ENCODE measurements at places on chromosomes 6 and 20. TPM values are rescaled to one million over a fixed set of nuclear protein-coding genes. Genes with fewer than 3 reads are reported as not detected.

GRCh38 chr20:32168184-32168910 is 39.2 kb downstream of the PLAGL2 start:
- H3K4me1 ChIP-seq, result no peaks in the 10 kb centered on the region
- DNase-seq, result peak; percentile 7
- H3K4me3 ChIP-seq, result no peak overlapping the region
- H3K36me3 ChIP-seq, result peaks cover 34% of the 10 kb centered on the region

GRCh38 chr6:156830126-156830525 is 52.9 kb downstream of the ARID1B start:
- no peaks in the 10 kb centered on the region for H3K27me3 ChIP-seq
- no peak for DNase-seq
- peaks cover 57% of the 10 kb centered on the region for H3K4me1 ChIP-seq
- no peak overlapping the region for H3K27ac ChIP-seq

DNA sequence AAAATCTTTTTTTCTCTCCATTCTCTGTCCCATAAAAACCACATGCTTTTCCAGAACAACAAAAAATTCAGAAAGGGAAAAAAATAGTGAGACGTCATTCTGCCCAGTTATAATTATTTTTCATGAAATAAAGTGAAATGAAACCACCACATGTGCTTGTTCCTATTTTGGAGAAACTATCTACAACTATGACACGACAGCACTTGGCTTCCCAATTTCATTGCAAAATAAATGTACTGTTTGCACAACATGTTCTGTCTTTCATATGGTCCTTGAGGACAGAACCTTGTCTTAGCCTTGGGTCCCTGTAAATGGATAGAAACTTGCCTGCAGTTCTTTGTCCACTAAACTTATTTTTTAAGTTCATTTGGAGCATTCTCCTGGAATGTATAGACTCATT is 5.6 kb upstream of the MAN1A1 start:
- H3K27ac ChIP-seq, result peak overlapping the region; percentile 14
- no peak overlapping the region for H3K4me3 ChIP-seq
- H3K36me3 ChIP-seq, result no peaks in the 10 kb centered on the region
- no peak for DNase-seq
- H3K27me3 ChIP-seq, result no peaks in the 10 kb centered on the region

GRCh38 chr20:49516916-49517804 is 34.7 kb upstream of the KCNB1 start:
- H3K36me3 ChIP-seq, result no peaks in the 10 kb centered on the region
- H3K27ac ChIP-seq, result no peak overlapping the region
- no peak overlapping the region for H3K4me3 ChIP-seq
- no peaks in the 10 kb centered on the region for H3K4me1 ChIP-seq

GRCh38 chr6:82588020-82588419 is 224.4 kb downstream of the TPBG start:
- H3K27ac ChIP-seq, result no peak overlapping the region
- DNase-seq, result no peak
- no peaks in the 10 kb centered on the region for H3K27me3 ChIP-seq

Gene VAPB
- 47.8 TPM for total RNA-seq

GRCh38 chr6:111358454-111358853 is 124.6 kb downstream of the REV3L start:
- no peak overlapping the region for H3K27ac ChIP-seq
- H3K4me1 ChIP-seq, result peaks cover 7% of the 10 kb centered on the region
- H3K36me3 ChIP-seq, result peaks cover 56% of the 10 kb centered on the region
- H3K27me3 ChIP-seq, result no peaks in the 10 kb centered on the region
- no peak overlapping the region for H3K4me3 ChIP-seq

DNA sequence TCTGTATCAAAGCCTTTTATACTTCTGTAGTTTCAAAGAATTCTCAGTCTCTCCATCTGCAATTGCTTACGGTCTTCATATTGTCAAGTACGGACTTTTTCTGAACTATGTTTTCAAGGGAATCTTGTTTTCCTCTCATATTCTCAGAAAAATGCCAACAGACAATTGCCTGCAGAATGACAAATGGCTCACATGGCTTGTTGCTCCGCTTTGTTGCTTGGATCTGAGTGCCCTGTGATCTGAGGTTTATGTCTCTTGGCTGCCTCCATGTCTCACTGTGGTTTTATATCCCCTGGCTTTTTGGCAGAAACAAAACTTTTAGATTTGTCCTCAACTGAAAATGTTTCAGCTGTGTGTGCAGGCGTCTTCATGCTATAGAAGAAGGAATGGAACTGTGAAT is 285.4 kb upstream of the CHD6 start:
- H3K4me3 ChIP-seq, result no peak overlapping the region
- DNase-seq, result no peak
- H3K27ac ChIP-seq, result no peak overlapping the region
- no peaks in the 10 kb centered on the region for H3K4me1 ChIP-seq

DNA sequence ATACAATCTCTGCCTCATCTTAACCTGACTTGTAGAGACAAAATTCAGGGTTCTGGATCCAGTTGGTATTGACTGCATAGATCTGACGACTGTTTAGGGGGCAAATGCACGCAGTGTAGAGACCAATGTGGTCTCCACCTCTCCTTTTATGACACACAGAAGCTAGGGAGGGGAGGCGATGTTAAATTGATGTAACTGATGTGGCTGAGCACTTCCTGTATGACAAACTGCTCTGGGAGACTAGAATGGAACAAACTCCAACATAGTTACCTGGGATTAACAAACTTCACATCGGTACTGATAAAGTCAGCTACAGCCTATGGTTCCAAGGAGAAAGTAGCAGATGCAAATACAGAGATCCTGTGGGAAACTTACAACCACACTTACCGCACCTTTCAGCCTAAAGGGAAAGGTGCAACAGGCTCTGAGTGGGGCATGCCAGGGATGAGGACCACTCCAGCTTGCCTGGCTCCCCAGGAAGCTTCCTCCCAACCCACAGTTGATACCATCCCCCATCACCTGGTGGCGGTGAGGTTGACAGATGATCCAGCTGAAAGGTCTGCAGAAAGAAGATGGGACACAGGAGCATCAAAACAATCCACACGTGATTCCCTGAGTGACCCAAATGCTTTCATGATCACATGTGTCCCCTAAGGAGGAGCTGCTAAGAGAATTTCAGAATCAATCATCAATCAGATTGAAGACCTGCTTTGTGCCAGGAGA is 60.6 kb upstream of the MRPS10 start:
- no peaks in the 10 kb centered on the region for H3K27me3 ChIP-seq
- DNase-seq, result no peak
- H3K4me1 ChIP-seq, result peaks cover 29% of the 10 kb centered on the region
- no peaks in the 10 kb centered on the region for H3K36me3 ChIP-seq

DNA sequence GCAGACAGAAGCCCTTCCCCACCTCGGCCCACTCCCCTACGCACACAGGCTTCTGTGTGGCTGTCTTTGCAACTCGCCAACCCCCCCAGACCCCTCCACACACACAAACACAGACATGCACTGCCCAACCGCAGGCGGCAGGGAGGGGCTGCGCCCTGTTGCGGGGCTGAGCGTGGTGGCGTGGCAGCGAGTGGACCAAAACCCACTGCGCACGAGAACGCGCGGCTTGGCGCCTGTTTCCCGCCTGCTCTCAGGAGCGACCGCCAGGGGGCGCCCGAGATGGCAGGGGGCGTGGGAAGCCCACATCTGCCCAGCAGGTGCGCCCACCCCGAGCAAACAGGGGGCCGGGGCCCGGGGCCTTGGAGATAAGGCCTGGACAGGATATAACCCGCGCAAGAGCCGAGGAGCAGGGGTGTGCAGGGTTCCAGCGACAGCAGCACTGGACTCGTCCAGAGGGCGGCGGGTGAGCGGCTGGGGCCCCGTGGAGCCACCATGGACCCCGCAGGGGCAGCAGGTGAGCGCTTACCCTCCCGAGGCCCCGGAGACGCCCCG is at the start of gene RBPJL:
TSS of gene RBPJL (plus strand) at position 410 of the 552 bp plus-strand sequence. CDS start at position 493, 83 bp downstream.
- H3K27me3 ChIP-seq, result peaks cover 23% of the 10 kb centered on the region
- no peaks in the 10 kb centered on the region for H3K4me1 ChIP-seq
- H3K4me3 ChIP-seq, result no peak within 1 kb of the TSS

GRCh38 chr6:4979426-4979825 is 24.4 kb downstream of the RPP40 start:
- H3K4me3 ChIP-seq, result no peak overlapping the region
- H3K27me3 ChIP-seq, result no peaks in the 10 kb centered on the region
- no peak overlapping the region for H3K27ac ChIP-seq
- no peaks in the 10 kb centered on the region for H3K4me1 ChIP-seq
- H3K36me3 ChIP-seq, result no peaks in the 10 kb centered on the region

- no peak for DNase-seq
- no peaks in the 10 kb centered on the region for H3K27me3 ChIP-seq
- H3K27ac ChIP-seq, result no peak overlapping the region
- H3K4me1 ChIP-seq, result no peaks in the 10 kb centered on the region
- H3K36me3 ChIP-seq, result no peaks in the 10 kb centered on the region
Observed at GRCh38 chr20:53692465-53693067, 98.9 kb upstream of the ZNF217 start.

Measured in upper lobe of right lung (tissue), 1 donor.